ENCODE measurements at places on chromosomes 1 and 21.

- DNase-seq = no peak
Observed at GRCh38 chr1:21816602-21817302, 4.7 kb downstream of the LDLRAD2 start.

DNA sequence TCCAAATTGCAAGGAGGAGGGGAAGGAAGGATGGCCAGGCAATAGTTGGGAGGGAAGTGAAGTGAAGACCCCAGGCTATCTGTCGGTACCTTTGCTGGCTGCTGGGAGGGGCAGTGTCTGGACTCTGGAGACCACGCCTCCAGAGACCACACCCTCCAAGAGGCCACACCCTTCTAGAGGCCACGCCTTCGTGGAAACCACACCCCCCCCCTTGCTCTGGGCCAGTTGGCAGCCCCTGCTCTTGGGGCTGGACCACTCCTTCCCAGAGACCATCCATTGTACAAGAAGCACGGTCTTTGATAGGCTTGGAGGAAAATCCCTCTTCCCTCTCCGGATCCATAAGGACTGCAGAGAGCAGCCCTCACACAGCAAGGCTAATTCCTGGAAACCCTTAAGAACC, 73.1 kb downstream of the RYR2 start:
- no peak for DNase-seq

- DNase-seq = no peak
Observed at GRCh38 chr21:42337276-42337675, 13.5 kb downstream of the TFF2 start.

GRCh38 chr21:33734818-33735217, 92.5 kb downstream of the ITSN1 start:
- no peak for DNase-seq

GRCh38 chr1:5637171-5637570, 355.1 kb downstream of the NPHP4 start:
- no peak for DNase-seq

- DNase-seq = no peak
Observed at GRCh38 chr1:116415699-116416533, 42.9 kb downstream of the ATP1A1 start.

DNA sequence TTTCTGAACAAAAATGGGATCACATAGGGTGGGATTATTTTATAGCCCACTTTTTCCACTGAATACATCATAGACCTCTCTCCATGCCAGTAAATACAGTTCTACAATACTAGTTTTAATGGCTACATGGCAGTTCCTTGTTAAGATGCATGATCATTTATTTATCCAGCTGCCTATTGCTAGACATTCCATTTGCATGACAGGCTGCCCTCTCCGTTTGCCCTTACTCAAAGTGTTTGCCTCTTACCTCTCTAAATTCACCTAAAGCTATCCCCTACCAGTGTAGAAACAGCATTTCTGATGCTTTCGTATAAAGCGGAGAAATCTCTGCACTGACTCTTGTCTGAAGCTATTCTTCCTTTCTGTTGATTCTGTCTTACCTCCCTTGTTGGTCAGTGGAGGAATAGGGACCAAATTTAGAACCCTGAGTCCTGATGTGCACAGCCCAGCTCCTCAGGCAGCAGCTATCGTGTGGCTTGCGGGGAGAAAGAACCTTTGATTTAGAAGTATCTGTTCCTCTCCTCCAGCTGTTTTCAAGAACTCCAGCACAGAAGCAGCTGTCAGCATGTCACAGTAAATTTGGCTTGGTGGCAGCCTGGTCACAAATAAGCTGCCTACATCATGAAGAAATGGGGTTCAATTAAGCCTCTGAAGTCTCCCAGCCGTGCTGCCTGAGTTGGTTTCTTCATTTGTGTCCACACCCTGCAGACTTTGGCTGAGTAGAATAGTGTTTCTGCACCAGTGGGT, 337.3 kb downstream of the PRDM2 start:
- no peak for DNase-seq

DNA sequence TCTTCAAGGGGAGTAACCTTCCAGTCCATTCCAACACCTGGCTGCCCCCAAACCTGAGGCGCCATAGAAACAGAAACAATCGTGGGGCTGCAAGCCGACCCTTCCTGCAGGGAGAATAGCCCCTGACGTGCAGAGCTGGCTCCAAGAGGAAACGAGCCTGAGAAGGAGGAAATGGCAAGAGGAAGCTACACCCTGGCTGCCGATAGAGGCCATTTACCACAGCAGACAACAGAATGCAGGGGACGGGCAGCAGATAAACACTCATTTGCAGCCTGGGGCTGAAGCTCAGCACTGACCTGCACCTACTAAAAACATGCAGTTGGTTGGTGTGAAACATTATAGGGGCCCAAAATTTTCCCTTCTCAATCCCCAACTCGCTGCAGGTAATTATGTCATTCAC, 8.7 kb upstream of the TDRD10 start:
- no peak for DNase-seq

DNA sequence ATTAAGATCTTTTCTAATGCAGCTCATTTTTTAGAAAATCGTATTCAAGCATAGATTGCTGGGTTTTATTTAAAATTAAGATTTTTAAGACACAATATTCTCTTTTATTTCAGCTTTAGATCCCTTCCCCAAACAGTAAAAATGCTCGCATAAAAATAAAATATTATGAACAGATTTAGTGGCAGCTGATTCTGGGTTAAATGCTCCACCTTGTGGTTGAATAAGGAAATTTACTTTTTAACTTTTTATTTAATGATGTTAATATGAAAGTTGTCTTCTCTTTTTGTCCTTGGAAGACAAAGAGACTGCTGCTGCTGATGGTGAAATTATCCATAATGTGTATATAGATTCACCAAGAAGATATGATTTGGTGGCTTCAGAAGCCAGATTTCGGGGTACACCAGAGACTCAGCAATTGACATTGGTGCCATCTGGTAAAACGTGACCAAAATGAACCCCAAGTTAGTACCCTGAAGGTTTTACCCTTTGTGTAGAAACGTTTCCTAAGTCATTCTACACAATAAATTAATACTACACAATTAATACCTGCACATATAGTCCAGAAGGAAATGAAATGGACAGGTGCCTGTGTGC, 128.0 kb downstream of the ADAMTS1 start:
- no peak for DNase-seq

- no peak for DNase-seq
Observed at GRCh38 chr1:167249702-167250101, 29.0 kb downstream of the POU2F1 start.

DNA sequence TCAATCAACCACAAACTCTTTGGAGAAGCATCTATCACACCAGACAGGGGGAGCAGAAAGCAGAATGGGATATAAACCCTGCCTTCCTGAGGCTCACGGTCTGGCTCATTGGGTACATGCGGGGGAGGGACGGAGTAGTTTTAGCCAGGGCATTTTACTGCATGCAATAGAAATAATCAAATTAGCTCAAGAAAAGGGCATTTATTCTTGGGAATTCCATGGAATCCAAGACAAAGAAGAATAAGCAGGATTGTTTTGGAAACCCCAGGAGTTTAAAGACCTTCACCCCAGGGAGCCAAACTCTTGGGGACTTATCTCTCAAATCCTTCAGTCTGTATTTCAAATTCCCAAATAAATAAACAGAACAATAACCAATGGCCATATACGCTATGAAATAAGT, 5.2 kb upstream of the KAZN start:
- no peak for DNase-seq

DNA sequence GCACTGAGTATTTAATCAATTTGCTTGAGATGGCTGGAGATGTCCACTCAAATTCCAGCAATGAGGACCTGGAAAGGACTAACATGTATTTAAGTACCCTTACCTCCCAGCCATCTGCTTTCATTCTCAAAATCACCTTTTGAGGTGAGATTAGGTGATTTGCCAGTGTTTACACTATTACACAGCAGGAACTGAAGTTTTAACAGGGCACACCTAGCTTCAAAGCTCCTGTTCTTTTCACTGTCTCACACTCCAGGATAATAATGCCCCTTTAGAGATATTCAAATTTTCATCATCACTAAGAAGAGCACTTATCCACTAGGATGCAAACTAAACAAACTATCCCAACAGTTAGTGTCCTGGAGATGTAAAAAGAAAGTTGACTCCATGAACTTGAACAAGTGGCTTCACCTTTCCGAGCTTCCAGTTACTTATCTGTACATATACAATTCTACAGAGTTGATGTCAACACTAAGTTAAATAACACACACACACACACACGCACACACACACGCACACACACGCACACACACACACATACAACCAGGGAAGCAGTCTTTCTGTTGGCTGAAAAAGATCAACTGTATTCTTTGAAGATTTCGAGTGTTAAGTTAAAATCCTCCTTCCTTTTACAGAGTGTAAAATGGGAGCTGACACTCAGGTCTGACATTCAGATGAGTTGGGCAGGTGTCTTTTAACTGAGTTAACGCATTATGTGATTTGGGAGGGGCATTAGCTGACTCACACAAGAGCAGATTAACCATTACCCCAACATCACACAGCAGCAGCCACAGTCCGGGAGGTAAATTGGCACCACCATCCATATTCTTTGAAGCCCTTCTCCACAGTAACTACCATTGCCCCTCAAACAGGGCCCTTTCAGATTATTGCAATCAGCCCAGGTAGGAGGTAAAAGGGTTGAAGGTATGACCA, 15.5 kb upstream of the JAK1 start:
- DNase-seq = no peak

GRCh38 chr1:93705892-93706500, 24.4 kb upstream of the BCAR3 start:
- DNase-seq = no peak

GRCh38 chr1:205933671-205934618, 9.3 kb downstream of the SLC26A9 start:
- DNase-seq = no peak

GRCh38 chr1:180094705-180095295, 59.9 kb upstream of the QSOX1 start:
- no peak for DNase-seq

- no peak for DNase-seq
Observed at GRCh38 chr1:33332357-33332789, 11.5 kb upstream of the A3GALT2 start.

DNA sequence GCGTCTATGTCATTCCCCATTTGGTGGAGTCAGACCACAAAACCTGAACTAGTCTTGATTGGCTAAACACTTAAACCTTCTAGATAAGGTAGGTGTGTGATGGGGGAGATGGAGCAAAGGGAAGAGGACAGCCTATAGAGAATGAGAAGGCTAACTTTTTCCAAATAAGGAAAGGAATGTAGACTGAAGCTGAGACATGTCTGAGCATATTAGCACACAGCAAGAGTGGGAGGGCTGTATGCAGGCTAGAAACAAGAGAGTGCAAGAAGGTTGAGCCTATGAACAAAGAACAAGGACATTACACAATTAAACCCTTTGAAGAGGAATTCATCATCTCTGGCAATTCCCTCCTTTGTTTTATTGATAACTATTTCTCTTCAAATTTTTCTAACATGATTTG, 89.2 kb upstream of the OLFM3 start:
- DNase-seq = no peak

- DNase-seq = no peak
Observed at GRCh38 chr1:59404796-59405195, 107.9 kb downstream of the FGGY start.

GRCh38 chr1:68120136-68120791, 69.8 kb upstream of the DIRAS3 start:
- no peak for DNase-seq

DNA sequence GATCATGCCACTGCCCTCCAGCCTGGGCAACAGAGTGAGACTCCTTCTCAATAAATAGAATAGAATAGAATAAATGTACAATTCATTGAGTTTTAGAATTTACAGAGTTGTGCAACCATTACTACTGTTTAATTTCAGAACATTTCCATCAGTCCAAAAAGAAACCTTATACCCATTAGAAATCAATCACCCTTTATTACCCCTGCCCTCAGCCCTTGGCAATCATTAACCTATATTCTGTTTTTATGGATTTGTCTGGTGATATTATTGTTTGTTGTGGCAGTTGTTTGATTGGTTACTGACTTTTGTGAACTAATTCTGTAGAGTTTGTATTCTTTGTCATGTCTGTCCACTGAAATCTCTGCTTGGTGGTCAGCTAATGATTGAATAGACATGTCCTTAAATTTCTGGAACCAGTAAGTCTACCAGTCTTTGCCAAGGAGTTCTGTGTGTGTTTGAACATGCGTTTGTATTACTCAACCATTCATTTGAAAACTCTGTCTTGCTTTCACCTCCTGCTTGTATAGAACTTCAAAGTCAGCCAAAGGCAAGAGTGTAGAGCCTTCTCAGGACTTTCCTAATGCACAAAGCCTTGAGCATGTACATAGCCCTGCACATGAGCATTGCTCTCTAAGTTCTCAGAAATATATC, 208.8 kb downstream of the GPR52 start:
- no peak for DNase-seq

- no peak for DNase-seq
Observed at GRCh38 chr1:193176113-193176512, 10.3 kb downstream of the B3GALT2 start.

- no peak for DNase-seq
Observed at GRCh38 chr1:235513495-235514366, 9.5 kb upstream of the B3GALNT2 start.

DNA sequence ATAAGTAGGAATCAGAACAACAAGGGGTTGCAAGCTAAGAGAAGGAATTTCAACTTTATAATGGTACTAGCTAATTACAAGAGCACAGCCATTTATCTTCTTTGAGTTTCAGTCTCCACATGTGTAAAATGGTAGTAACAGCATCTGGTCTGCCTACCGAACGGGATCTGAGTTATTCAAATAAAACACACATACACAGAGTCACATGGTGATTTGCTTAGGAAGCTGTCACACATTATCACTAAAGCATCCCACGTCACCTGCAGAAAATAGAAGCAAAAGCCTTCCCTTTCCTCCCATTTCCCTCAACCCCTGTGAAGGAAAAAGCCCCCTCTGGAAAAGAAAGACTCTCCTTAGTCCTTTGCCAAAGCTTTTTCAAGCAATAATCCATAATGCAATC, 389.7 kb downstream of the OMA1 start:
- DNase-seq = no peak

Data from stimulated activated CD8-positive, alpha-beta memory T cell treated with anti-CD3 and anti-CD28 coated beads, Interleukin-7, amount 100 ng/mL, for 1 hour (primary cell).